Femur (tissue), 1 donor: ENCODE measurements at places on chromosomes 13 and 19.
A peak's percentile ranks its signal among the peaks of the same experiment; 100 is the strongest.

GRCh38 chr13:97226788-97227627 is 4.9 kb downstream of the MBNL2 start:
- DNase-seq = no peak

GRCh38 chr19:821825-822503 is at the start of gene PLPPR3:
Gene PLPPR3, minus strand, starts transcription at chr19:821955. Its CDS starts 396 bp downstream, at chr19:821559.
- peak; percentile 34 for DNase-seq

DNA sequence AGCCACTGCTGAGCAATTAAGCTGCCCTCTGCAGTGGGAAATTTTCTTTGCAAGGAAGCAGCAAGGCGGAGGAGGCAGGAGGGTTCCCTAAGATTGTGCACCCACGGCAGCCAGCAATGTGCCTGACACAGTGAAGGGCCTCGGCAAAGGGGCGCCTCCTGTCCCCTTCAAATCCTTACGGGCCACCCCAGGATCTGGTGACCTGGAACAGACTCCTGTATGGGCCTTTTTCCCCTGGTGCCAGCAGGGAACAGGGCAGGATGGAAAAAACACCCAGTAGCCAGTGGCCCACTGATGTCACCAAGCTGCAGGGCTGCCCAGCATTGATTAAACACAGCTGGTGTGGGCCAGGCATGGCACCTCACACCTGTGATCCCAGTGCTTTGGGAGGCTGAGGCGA is 86.7 kb downstream of the GNG7 start:
- DNase-seq = no peak

DNA sequence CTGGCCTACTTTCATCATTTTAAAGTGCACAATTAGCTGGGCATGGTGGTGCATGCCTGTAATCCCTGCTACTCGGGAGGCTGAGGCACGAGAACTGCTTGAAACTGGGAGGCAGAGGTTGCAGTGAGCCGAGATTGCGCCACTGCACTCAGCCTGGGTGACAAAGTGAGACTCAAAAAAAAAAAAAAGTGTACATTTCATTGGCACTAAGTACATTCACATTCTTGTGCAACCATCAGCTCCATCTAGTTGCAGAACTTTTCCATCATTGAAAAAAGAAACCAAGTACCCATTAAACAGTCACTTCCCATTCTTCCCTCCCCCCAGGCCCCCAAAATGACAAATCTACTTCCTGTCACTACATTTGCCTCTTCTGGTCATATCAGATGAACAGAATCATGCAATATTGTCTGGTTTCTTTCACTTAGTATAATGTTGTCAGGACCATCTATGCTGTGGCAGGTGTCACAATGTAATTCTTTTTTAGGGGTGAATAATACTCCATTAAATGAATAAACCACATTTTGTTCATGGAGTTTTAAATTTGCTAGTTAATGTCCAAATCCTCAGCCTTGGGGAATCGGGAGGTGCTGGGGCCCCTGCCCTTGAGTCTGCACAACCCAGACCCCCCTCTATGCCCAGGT is 7.4 kb upstream of the SIGLEC11 start:
- DNase-seq = no peak
